ENCODE measurements at places on chromosomes 5 and 9.

GRCh38 chr9:136961279-136962065 lies 9.4 kb downstream of the LCN12 start:
- no peak for DNase-seq

GRCh38 chr5:95861221-95861863 lies 38.8 kb upstream of the GLRX start:
- DNase-seq: no peak

- DNase-seq: no peak
Measured at GRCh38 chr5:5209089-5209488, 69.0 kb downstream of the ADAMTS16 start.

DNA sequence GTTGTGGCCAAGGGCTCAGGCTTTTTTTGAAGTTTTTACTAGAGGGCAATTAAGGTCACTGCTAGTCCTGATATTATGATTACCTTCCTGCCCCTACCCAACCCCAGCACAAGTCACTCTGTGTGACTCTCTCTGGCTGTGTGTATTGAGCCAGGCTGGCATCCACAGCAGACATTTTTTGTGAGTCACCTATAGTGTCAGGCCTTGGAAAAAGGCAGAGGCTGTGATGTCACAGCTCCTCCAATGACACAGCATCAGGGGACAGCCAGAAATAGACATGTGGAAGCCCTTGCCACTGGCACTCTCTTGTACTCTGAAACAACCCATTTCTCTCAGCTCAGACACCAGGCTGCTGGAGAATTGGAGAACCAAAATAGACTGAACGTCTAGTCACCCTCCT lies 145.4 kb downstream of the NMUR2 start:
- no peak for DNase-seq

DNA sequence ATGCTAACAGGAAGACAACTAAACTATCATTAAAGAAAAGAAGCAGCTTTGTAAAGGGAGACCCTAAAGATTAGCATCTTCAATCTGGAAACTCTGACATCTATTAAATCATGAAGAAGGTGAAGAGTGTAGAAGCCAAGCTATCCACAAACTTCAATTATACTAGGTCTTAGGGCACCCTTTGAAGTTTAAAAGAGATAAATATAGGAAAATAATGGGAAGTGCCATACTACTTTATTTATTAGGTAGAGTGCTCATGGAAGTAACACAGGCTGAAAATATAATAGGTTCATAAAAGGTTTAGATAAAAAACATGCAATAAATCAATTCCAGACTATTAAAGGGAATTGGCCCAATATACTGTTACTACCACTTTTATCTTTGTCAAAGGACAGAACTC lies 19.9 kb downstream of the CDH10 start:
- no peak for DNase-seq

DNA sequence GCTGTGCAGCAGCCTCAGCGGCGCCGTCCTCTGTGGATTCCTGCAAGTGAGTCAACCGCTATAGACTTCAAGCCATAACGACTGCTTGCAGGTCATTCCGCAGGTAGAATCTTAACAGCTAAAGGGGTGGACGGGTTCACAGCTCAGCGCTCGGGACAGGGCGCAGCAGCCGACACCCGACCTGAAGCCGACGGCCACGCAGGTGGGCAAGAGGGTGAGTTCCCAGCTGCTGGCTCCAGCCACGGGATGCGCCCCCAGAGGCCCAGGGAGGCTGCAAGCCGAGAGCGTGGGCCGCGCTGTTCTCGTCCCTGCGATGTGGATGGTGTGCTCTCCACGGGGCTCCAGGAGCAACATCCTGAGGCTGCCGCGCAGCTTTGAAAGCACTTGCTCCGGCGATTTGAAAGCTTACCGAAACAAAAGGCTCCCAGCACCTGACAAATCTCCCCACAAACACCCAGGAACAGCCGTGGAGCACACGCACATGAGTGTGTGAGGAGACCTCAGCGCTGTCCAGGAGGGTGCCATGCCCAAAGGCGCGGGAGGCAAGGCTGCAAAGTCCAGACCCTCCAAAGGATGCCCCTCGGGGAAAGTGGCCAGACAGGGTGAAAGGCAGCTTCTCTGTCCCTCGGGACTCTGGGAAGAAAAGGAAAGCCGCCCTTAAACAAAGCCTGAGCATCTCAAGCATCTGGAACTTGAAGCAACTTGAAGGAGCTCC lies 48.7 kb downstream of the EXD3 start:
- no peak for DNase-seq

GRCh38 chr9:304106-304505 lies 89.4 kb downstream of the DOCK8 start:
- DNase-seq: no peak

GRCh38 chr9:114591291-114591787 lies 3.8 kb downstream of the ATP6V1G1 start:
- no peak for DNase-seq

GRCh38 chr9:6498982-6499381 lies 86.0 kb downstream of the UHRF2 start:
- no peak for DNase-seq

DNA sequence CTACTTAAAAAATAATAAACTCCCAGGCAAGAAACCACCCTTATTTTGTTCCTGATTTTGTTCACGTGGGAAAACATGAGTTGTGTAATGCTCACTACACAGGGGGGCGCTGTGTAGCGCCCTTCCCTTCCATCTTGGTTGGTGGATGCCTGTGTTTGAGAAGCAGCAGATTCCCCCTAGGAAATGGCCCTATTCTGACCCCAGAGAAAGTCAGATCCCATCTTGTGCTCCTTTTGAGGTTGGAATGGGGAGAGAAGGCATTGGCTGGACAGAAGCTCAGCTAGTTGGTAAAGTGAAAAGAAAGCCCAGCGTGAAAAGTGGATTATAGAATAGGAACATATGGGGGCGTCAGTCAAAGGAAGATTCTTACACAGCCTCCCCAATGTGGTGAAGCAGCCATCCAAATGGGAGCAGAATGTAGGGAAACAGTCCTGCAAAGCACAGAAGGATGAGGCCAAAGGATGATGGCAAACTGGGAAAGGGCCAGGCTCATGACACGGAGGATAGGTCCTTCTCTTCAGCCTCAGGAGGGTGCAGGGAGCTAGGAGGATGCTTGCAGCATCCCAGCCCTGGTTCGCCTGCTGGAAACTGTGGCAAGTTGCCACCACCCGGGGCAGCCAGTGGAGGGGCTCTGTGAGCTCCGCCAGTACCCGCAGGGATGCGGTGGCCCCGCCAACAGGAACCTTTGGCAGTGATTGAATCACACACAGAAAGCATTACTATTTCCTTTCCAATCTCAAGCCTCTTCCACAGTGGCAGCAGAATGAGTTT lies 314.2 kb upstream of the DAP start:
- no peak for DNase-seq
